ENCODE measurements at places on chromosomes 6 and 20.

DNA sequence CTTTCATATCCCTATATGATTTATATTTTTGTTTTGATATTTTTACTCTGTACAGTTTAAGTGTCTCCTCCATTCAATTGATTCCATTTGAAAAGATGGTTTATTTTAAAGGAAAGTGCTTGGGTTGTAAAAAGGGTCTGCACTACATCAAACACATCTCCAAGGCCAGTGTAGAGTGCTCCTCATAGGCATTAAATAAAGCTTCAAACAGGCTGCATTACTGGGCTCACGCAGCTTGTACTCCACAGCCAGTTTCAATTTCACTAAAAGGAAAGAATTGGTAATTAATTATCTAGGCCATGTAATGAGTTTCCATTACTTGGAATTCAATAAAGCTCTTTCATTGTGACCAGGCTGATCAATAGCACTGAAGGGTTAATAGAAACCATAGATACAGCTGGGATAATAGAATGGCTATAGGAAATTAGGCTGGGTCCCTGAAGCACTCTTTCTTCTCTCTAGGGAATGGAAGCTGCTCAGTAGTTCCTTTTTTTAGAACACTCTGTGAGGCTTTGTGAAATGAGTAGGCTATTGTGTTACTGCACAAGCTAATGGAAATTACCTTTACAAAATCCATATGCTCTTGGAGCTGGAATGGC is 442.2 kb downstream of the RNF144B start:
- no peak for DNase-seq

- no peak for DNase-seq
Measured at GRCh38 chr6:26222571-26222970, 135.3 kb downstream of the HFE start.

GRCh38 chr20:15496501-15497039 is 1076.7 kb downstream of the KIF16B start:
- no peak for DNase-seq

GRCh38 chr6:45630314-45630713 is 252.6 kb upstream of the SUPT3H start:
- DNase-seq: no peak

GRCh38 chr6:11278207-11278559 is 45.7 kb upstream of the NEDD9 start:
- no peak for DNase-seq
